ENCODE measurements at places on chromosomes 2 and 18.

- DNase-seq, result no peak
These were observed 2.0 kb upstream of the SETBP1 start for GRCh38 chr18:44678725-44679055.

DNA sequence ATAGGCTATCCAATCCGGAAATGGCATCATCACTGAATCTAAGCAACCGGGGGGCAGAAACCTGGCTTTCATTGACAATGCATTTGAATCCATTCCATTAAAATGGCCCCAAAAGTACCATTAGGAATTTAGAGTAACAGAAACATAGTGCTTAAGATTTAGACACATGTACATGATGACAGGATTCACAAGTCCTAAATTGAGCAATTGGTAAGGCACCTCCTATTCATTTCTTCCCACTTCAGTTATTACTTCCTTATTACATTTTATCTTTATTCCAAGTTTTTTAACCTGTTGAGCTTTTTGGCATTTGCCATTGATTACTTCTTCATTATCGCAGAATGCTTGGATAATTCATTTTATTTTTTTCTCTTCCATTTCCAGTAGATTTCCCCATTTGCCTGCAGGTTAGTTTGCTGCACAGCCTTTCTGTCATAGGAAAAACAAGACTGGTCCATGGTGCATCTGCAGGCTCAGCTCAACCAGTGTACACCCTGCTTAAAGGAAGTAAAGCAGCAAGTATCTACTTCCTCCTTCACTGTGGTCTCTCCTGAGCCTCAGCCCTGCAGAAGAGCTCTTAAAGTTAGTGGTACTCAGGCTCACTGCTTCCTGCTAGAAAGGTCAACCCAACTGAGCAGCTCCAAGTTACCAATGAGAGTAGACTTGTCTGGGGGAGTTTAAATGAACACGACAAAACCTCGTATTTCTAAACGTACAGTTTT lies 89.2 kb downstream of the DOCK10 start:
- DNase-seq, result no peak

DNA sequence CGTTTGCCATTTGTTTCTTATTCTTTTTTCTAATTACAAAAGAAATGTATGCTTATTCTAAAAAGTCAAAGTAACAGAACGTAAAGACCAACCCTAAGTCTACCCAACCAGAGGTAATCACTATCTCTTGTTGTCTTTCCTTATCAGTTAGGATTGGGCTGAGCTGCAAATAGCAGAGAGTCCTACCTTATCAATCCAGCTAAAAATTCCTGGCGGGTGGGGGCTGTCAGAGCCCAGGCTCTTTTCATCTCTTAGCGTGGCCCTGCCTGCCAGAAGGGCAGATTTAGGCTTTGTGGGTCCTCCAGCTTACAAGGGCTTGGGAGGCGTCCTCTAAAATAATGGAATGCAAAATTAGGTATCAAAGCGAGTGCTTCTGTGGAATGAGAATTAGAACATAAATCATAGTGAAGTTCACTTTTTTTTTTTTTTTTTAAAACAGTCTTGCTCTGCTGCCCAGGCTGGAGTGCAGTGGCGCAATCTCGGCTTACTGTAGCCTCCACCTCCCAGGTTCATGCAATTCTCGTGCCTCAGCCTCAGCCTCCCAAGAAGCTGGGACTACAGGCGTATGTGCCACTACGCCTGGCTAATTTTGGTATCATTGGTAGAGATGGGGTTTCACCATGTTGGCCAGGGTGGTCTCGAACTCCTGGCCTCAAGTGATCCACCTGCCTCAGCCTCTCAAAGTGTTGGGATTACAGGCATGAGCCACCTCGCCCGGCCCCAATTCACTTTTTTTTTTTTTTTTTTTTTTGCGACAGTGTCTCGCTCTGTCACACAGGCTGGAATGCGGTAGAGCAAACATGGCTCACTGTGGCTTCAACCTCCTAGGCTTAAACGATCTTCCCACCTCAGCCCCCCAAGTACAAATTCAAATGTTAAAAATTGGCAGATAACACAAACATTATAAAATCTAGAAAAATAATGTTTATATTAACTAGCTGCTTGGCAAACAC lies 57.4 kb upstream of the B3GNT7 start:
- no peak for DNase-seq

DNA sequence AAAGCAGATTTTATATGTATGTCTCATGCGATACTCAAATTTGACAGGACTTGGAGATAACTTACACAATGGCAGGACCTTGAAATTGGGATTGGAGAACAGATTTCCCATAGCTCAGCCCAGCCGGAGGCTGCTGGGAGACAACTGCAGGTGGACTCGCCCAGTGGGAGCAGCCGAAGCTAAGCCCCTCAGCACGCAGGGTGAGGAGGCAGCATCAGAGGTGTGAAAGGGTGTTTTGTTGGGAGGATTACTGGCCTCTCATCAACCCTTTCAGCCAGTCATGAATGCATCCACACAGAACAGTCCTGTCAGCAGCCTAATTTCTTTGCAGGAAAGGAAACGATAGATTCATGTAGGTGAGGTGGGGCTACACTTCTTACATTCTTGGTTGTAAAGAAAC lies 110.4 kb upstream of the DYNAP start:
- DNase-seq, result no peak

DNA sequence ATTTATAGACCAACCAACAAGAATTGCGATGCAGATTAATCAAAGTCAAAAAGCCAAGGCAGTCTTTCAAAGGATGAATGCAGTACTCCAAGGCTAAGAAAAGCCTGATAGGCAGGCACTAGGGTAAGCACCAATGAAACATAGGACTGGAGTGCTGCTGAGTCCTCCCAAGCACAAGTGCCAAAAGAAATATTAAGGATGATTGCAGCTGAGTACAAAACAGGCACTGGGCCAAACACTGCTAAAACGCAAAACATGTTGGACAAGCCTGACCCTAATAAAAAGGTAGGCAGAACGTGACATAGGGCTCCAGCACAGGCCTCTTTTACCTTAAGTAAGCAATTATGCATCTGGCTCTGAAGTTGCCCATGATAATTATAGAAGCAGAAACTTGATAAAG lies 160.1 kb upstream of the LRP1B start:
- no peak for DNase-seq

DNA sequence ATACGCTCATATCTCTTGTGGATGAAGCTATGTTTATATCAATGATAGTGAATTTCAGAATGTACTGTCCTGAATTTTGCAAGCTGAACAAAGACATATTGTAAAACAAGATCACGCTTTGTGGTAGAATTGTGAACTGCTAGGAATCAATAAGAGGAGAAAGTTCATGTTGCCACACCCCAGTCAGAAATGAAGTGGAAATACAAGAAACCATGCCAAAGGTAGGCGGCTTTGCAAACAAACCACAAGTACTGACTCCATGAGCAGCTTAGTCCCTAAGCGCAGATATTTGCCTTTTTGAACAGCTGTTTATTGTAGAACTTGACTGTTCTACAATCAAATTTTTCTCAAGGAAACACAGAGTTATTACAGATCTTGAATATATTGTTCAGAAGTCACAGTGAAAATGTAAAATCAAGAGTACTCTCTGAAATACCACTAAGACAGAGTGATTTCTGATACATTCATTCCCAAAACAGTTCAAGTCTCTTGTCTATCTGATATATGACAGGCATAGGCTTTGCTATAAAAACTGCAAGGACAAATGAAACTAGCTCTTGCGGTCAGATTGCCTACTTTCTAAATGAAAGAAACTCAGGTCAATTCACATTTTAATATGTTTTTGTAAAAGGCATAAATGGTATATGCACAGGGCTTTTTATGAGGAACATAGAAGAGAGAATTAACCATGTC lies 120.9 kb upstream of the CDH19 start:
- DNase-seq, result no peak

DNA sequence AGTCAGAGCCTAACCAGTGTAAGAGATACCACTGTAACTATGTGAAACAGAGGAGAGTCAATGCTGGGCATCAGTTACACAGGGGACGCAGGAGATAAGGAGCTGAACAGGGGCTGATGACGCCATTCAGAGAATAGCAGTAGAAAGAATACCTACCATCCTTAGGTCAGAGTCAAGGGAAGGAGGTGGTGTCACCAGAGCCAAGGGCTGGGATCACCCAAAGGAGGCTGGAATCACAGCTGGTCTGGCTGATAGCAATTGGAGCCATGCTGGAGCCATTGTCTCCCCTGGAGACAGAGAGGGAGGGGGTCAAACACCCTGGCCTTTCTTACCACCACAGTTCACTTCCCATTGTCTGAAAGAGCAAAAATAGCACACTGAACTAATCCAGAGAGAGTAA lies 37.3 kb upstream of the C18orf32 start:
- no peak for DNase-seq

GRCh38 chr2:235506291-235506996 lies 12.6 kb downstream of the AGAP1 start:
- DNase-seq, result no peak

GRCh38 chr2:154233231-154233630 lies 361.5 kb downstream of the GALNT13 start:
- DNase-seq, result no peak

- DNase-seq, result no peak
These were observed 1.4 kb downstream of the ZBTB14 start for GRCh38 chr18:5294113-5294456.

DNA sequence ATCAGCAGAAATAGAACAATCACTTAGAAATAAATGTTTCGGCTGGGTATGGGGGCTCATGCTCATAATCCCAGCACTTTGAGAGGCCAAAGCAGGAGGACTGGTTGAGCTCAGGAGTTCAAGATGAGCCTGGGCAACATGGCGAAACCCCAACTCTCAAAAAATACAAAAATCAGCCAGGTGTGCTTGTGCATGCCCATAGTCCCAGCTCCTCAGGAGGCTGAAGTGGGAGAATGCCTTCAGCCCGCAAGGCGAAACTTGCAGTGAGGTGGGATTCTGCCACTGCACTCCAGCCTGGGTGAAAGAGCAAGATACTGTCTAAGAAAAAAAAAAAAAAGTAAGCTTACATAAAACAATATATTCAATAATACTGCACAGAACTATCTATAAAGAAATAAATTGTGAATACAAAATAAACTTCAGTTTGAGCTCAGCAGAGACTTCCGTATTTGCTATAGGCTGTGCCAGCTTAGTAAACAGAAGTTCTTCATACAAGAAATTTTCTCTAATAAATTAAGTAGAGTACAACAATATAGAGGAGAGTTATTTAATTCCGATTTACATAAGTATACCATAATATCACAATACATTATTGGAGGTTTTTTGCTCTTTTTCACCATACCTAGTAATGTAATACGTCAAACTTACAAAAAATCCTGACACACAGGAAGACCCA lies 43.6 kb downstream of the SRBD1 start:
- no peak for DNase-seq

- DNase-seq, result no peak
These were observed 92.1 kb downstream of the PXDN start for GRCh38 chr2:1652034-1652790.

DNA sequence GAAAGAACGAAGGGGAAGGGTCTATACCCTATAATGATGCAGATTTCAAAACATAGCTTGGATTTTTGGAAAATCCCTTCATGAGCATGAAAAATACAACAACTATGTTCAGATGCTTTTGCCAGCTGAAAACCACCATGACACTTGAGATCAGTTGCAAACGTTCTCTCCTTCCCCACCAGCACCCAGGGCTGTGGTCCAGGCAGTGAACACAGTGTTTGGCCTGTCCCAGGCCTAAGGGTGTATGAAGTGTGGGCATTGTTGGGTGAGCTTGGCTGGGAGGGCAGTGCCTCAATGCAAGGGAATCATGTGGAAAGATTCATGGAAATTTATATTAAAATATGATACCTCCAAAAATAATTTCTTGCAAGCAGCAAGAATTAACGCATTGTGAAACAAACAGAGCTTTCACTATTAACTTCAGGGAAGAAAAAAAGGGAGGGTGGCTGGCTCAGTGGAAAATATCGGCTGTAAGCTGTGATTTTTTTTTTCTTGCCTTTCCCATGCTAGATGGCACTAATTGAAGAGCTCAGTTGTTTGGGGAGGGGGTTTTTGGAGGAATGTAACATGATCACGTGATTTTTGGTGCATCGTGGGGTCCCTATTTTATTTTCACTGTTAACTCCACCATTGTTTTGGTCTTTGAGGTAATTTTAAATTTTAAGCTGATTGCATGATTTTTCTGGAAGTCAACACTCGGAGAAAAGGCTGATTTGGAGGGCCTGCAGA lies 52.0 kb downstream of the CDC42EP3 start:
- DNase-seq, result no peak

DNA sequence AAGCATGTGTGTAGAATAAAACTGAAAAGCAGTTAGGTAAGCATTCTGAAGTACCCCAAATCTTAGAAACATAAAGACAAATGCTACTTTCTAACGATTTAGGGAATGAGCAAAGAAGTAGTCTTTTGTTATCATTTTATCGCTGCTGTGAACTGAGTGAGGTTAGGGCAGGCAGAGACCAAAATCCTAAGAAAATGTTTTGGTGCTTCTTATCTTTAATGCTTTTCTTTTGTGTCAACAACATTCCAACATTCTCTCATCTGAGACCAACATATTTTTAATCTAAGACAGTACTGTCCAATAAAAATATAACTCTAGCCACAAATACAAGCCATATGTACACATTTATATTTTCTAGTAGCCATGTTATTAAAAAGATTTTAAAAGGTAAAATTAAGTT lies 789.4 kb upstream of the PIK3C3 start:
- no peak for DNase-seq

DNA sequence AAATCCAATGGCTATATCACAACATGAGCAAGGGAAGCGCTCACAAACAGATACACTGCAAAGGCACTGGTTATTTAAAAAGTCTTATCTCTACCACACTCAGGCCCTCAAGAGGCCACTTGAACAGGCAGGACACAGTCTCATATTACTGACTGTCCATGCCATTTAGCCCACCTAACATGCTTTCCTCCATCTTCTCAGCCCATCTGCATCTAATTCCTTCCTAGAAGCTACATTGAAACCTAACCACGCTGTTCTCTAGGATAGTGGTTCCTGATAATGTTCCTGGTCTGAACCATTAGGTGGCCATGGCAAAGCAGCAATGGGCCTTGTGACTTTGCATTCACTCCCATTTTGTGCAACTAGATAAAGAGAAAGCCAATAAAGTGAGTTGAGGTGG lies 22.5 kb upstream of the NEB start:
- no peak for DNase-seq

DNA sequence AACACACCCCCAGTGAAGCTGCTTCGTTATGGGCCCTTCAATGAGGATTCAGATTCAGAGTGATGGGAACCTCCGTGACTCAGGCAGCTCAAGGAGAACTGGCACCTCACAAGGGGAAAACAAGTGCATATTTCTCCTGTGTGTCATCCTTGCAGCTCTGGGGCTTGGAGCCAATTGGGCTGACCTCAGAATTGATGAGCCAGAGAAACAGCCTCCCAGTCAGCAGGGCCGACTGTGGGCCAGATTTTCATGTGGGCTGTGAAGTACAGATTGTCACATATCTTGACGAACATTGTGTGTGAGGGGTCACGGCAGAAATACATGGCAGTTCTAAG lies 189.6 kb upstream of the SP5 start:
- DNase-seq, result no peak

DNA sequence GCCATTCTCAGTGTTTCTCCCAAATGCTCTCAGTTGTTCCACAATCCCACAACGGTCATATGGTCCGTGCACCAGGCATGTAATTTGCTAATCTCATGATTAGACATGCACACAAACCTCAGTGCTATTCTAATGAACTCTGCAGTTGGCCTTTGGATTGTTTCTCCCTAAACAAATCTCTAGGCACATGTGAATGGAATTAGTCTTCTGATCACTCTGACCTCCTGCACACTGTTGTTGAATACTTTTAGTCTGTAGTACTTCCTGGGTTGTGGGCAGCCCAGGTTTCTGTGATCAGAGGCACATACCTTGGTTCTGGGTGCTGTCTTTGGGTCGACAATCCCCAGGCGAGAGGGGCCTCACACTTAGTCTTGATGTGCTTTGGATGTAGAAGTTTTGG lies 498.7 kb upstream of the SPRED2 start:
- no peak for DNase-seq

- DNase-seq, result no peak
These were observed 37.2 kb downstream of the PLEKHA3 start for GRCh38 chr2:178517496-178517895.
